Activated naive CD8-positive, alpha-beta T cell treated with anti-CD3 and anti-CD28 coated beads for 36 hours (primary cell): ENCODE measurements at places on chromosomes 5 and 9.

DNA sequence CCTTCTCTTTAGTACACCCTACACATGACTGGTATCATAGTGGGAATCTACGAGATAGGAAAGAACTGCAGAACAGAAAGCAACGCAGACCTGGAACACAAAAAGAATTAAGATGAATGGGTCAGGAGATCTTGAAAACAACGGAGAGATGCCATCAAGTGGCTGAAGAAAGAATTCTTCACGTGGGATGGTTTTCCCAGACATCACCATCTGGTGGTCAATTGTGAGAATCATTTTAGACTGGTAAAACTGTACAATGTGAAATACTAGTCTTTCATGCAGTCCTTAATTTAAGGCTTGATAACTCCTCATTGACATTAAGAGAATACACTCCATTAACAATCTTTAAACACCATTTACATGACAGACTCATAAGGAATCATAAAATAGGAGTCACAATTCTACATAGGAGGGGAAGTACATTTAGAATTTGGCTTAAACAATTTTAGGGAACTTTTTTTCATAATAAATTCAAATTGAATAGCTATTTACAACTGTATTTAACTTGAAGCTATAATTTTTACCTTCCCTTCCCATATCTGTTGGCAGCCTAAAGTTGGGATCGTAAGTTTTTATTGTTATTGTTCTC, 128.4 kb upstream of the TRPM3 start:
- DNase-seq, result no peak

DNA sequence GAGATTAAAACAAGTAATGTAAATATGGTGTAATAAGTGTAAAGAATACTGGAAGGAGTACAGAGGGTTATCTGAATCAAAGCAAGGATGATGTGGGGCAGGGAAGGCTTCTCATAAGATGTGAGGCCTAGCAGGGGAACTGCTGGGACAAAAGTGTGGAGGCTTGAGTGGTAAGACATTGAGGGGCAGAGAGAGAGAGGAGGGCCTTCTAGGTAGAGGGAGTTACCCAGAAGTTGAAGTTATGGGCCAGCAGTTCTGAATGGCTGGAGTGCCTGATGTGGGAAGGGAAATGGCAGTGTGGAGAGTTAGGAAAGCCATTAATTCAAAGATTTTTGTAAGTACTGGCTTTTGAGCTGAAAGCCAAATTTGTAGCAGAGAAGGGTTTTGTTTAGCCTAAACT, 36.8 kb downstream of the CPEB4 start:
- DNase-seq, result no peak

DNA sequence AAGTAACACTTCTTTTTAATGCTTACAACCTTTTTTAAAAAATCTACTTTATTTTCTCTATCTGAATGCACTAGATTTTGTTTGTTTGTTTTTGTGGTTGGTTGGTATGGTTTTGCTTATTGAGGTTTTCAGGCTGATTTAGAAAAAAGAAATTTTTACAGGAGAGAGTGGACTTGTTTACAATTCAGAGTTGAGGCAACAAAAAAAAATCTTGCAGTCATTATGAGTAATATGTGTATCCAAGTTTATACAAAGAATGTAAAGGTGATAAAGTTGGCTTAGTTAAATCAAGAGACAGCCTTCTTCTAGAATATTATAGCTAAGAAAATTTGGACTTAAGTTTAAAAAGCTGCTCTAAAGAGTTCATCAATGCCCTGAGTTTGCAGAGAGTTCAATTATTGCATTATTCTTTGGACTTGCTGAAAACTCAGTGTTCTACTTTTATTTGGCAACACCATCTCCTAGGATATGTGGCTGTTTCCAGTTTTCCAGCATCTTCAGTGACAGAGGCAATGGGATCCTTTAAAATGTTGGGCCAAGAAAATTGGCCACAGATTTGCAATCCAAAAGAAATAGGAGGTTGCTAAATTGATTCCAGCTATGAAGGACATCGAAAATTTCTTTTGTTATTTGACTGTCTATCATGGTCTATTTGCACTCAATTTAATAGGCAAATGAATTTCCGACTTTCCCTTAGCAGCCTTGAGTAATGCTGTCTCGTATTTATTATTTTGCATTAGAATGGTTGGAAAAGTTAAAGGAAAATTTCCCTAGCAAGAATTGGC, 10.7 kb downstream of the STK32A start:
- DNase-seq, result no peak

DNA sequence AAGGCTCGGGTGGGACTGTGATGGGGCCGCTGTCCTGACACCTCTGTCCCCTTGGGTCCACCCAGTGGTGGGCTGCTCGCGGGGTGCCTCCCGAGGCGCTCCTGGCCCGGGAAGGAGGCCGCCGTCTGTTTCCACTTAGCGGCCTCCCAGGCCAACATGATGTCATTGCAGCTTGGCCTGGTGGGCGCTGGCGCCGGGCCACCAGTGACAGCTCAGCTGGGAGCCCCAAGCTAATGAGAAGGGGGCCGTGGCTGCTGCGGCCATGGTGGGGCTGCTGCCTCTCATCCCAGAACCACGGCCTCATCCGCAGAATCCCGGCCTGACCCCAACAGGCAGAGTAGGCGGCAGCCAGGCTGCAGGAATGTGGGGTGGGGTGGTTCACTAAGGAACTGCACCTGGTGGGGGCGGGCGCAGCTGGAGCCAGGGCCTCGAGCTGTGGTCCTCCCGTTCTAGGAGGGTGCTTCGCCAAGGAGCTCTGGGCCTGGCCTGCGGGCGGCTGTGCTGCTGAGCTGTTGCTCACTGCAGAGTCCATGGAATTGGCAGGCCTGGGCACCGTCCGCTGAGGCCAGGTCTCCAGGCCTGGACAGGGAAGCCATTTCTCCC, 123.5 kb upstream of the COL5A1 start:
- no peak for DNase-seq
